ENCODE measurements at places on chromosomes 4 and X.

DNA sequence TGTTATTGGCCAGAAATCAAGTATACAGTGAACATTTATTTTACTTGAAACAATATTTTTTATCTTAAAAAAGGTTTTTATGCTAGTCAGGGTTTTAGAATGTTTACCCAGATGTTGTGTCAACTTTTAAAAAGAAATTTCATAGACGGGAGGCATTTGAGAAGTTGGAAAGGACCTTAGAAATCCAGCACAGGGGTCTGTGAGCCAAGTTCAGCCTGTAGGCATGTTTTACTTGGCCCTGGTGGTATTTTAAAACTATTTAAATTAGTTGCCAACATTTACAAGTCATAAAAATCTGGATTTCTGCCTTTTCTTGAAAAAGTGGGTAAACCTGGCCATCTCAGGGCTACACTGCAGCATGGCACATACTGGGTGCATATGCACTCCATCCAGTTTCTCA lies 25.5 kb upstream of the FHL1 start:
- DNase-seq = no peak

- no peak for DNase-seq
Observed at GRCh38 chr4:23888421-23889319, 1.2 kb downstream of the PPARGC1A start.

GRCh38 chr4:7371210-7371941 lies 63.4 kb downstream of the PSAPL1 start:
- no peak for DNase-seq

DNA sequence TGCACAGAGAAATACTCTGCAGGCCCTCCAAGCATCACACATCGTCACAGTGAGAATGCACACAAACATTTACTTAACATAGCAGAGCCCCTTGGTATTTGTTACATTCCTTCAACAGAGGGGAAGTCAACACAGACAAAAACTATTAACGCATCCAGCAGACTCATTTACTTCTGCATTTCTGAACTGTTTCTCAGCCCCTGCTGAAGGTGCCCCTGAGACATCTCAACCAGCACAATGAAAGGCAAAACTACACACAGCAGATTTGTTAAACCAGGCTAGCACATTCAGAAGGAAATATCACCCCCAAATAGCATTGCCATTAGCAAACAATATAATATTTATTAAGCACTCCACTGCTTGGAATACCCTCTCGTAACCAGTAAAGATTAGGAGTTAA lies 367.0 kb downstream of the RAB28 start:
- no peak for DNase-seq

DNA sequence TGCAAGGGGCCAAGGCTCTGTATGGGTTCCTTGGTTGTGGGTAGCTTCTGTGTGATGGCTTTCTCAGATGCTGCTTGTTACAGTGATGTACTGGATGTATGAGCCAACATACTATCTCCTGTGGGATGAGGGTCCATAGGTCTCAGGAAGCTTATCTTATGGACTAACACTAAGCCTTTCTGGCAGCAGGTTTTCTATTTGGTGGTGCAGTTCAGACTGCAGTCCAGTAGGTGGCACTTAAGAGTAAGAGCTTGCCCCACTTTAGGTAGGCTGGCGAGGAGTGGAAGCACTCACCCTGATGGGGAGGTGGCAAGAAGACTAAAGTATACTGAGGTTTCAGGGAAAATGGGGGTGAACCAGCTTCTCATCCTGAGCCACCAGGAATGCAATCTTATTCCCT lies 306.7 kb upstream of the MAOA start:
- no peak for DNase-seq

DNA sequence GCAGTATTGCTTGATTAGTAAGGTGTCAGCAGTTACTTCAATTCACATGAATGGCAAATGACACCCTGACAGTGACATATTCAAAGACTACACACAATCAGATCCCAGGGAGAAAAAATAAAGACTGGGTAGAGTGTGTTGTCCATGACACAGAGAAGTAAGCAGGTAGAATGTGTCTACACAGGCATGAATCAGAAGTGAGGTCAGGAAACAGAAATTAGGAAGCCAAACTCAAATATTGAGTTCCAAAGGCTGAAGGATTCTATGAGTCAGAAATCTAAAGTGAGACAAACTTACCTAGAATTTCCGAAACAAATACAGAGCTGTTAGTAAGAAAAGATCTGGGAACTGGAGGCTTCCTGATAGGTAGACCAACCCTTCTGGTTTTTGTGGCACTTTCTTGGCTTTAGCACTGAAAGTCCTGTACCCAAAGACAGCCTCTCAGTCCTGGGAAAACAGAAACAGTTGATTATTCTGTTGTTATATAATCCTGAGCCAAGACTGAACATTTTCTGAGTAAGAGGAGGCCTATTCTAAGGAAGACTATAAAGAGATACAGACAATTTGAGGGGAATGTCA lies 24.3 kb upstream of the GLRA2 start:
- DNase-seq = no peak

DNA sequence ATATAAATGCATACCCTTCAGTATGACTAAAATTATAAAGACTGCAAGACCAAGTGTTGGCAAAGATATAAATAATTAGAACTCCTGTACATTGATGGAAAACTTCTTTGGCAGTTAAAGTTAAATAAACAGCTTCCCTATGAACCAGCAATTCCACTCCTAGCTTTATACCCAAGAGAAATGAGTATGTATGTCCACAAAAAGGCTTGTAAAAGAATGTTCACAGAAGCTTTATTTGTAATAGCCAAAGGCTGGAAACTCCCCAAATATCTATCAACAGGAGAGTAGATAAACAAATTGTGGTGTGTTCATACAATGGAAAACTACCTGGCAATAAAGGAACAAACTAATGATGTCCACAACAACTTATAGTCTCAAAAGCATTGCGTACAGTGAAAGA lies 184.8 kb downstream of the AMELX start:
- no peak for DNase-seq
